Astrocyte (in vitro differentiated cells and primary cell): ENCODE measurements at places on chromosomes 5 and 9. TPM values are rescaled to one million over a fixed set of nuclear protein-coding genes. Genes with fewer than 3 reads are reported as not detected.

The MTAP gene
- 43.8 and 56.1 TPM in 2 replicates for total RNA-seq

DNA sequence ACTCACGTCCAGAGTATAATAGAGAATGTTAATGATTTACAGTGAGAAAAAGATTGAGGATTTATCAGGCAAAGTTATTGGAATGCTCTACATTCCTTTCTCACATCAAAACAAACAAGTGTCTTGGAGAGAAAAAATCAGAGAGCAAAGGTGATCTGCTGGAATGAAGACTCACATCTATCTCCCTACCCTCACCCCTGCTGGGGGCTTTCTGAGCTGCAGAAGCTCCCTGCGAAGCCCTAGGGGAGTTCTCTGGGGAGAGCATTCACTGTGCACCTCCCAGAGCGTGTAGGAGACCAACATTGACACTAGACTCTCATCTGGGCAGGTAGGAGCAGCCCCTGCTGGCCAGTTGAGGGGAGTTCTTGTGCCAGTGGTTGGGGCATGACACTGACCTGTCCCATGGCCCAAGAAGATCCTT is 76.6 kb upstream of the ADAMTS16 start:
- DNase-seq = no peak

GRCh38 chr5:67214707-67215447 is 18.3 kb upstream of the CD180 start:
- no peak for DNase-seq

- DNase-seq = peak; percentile 91
Measured at GRCh38 chr5:78597974-78598371, 50.6 kb downstream of the LHFPL2 start.

The FBXO10 gene
- 11.7 and 12.7 TPM in 2 replicates for total RNA-seq

DNA sequence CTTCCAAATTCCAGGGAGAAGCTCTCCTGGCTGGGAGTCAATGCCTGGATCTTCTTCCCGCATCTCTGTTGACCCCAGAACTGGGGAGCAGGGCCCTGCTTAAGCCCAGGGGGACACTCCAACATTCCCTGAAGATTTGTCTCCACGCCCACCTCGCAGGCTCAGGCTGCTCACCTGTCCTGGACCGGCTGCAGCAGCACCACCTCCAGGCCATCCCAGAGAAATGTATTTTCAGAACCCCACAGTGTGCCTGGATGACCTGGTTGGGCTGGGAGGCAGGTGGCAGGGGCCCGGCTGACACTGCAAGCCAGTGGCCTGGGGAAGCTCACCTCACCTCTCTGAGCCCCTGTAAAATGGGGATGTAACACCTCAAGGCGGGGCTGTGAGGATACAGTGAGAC is 27.1 kb upstream of the ZBTB43 start:
- DNase-seq = no peak

The TRPM3 gene
- total RNA-seq = 0.14 and 0.22 TPM in 2 replicates

DNA sequence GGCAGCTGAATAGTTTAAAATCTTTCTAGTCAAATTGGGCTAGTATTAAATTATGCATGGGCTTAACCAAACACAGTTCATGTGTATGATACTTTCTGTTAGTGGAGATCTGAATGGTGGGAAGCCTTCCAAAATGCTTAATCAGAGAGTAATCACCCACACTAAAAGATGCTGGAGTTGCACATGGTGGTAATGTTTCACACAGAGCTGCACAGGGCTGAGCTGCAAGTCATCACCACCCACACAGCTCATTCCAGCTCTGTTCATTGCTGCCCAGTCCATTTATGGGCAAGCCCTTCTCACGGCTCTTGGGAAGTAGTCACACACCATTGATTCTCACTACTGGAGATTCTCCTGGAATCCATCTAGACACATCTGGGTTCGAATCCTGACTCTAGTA is 351.5 kb upstream of the KCNN2 start:
- peak; percentile 94 for DNase-seq

The LVRN gene
- total RNA-seq = 0.58 and 0.64 TPM in 2 replicates

- DNase-seq = no peak
Measured at GRCh38 chr9:13715430-13715829, 435.9 kb upstream of the MPDZ start.

DNA sequence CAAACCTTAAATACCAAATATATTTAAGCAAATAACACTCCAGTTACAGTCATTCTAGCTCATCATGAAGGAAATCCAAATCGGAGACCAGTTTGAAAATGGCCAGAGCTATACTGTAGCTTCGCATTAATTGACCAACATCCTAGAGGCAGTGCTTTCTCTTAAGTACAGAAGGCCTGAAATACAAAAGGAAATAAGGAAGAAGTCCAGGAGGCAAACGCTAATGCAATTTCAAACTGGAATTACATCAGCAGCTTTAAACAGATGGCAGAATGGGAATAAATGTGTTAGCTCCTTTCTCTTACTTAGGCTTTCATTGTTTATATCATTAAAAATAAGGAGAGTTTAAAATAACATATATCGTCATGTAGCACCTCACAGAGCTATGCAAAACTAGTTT is 197.0 kb downstream of the SEC61B start:
- no peak for DNase-seq

GRCh38 chr9:14383294-14383693 is 69.4 kb upstream of the NFIB start:
- DNase-seq = peak; percentile 57

DNA sequence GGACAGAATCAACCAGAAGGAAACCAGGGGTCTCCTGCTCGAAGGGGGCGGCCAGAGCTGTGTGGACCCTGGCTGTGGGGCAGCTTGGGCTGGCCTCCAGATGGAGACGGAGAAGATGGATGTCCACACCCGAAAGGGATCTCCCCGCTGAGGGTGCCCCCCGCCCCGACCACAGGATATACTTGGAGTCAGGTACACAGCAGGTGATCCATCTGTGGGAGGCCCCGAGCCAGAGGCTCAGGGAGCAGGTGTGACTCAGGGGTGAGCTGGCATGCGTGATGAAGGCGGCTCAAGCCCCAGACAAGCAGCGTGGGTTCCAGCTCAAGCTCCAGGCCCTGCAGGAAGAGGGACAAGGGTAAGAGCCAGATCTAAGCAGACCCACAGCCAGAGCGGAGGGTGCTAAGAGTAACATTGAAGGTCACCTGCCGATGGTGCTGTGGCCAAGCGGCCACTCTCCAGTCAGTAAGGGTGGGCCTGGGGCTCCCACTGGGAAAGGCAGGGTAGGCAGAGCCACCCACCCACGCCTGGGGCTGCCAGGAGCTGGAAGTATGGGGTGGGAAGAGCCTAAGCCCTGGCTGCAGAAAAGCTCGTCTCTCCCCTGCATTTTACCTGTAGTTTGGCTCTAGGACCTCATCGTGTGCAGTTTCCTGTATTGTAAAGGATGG is 30.6 kb upstream of the MVB12B start:
- no peak for DNase-seq

The CNTFR gene
- total RNA-seq = 6.6 and 7.4 TPM in 2 replicates

DNA sequence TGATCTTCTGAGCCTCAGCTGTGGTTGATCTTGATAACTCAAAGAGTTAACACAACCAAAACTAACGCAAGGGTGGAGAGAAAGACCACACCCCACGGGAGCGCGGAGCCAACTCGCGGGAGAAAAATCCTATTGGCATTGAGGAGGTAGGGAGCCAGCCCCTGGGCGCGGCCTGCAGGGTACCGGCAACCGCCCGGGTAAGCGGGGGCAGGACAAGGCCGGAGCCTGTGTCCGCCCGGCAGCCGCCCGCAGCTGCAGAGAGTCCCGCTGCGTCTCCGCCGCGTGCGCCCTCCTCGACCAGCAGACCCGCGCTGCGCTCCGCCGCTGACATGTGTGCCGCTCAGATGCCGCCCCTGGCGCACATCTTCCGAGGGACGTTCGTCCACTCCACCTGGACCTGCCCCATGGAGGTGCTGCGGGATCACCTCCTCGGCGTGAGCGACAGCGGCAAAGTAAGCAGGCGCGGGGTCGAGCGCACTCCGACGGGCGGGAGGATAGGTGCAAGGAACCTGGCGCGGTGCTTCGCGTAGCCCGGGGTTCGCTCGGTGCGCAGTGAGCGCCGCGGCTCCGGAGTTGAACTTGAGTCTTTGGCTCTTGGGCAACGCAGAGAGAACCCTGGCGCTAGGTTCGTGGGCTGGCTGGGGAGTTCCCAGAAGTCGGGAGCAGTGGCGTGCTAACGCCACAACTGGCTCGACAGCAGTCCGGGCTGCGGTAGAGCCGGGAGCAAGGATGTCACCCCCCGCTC is at the start of gene GDA:
Gene GDA (plus strand): TSS at position 210 of the 745 bp plus-strand sequence. CDS start 120 bp downstream, at position 330.
- no peak for DNase-seq

The IL5 gene
- total RNA-seq = not detected in 2 replicates

The LCN1 gene
- total RNA-seq = not detected in 2 replicates

- DNase-seq = no peak
Measured at GRCh38 chr9:135002336-135002735, 84.6 kb upstream of the FCN1 start.

The ANKRD18A gene
- 4.0 and 11.7 TPM in 2 replicates for total RNA-seq

The PDCD1LG2 gene
- 8.8 and 9.4 TPM in 2 replicates for total RNA-seq

DNA sequence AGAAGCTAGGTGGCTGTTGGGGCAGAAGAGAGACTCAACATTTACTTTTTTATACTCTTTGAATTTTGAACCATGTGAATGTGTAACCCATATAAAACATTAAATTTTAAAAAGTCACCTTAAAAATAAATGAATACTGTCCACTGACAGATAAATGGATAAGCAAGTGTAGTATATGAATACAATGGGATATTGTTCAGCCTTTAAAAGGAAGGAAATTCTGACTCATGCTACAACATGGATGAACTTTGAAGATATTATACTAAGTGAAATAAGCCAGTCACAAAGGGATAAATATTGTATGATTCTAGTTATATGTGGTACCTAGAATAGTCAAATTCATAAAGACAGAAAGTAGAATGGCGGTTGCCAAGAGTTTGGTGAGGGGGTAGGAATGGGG is 113.9 kb downstream of the TMEM174 start:
- no peak for DNase-seq

DNA sequence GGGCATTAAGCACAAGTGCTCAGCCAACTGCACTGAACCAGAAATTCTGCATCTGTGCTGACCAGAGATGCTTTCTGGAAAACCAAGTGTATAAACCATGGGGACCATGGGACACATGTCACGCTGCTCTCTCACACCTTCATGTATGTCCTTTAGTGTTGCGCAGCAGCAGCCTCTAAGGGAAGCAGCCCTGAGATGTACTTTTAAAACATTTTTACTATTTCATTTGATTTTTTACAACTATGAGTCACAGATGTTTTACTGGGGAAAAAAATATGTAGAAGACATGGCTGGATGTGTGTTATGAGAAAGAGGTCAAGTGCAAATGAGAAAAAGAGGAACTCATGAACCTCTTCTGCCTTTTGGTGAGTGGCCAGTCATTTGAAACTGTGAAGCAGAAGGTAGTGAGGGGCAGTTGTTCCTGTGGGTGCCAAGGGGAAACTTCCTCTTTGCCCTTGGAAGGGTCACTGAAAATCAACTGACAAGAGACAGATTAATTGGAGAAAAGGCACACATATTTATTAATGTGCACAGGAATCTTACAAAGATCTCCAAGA is 31.4 kb upstream of the SYK start:
- no peak for DNase-seq

- no peak for DNase-seq
Measured at GRCh38 chr9:92745331-92745730, 19.3 kb downstream of the BICD2 start.

GRCh38 chr9:131397100-131397790 is 3.4 kb downstream of the PRRC2B start:
- peak; percentile 65 for DNase-seq

DNA sequence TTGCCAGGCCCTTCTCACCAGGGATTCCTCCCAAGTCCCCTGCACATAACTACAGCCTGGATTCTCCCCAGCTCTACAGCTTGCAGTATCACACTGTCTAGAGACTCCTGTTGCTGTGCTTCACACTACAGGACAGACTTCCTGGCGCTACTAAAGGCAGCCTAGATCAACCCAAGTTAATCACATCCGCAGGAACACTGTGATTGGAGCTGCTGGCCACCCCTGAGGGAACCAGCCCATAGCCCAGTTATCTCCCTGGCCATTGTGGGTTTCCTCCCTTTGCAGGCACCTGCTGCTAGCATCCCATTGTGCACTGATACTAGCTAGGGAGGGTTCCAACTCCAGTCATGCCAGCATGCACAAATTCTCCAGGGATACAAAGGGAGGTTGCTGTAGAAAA is 53.5 kb downstream of the NLN start:
- DNase-seq = no peak

DNA sequence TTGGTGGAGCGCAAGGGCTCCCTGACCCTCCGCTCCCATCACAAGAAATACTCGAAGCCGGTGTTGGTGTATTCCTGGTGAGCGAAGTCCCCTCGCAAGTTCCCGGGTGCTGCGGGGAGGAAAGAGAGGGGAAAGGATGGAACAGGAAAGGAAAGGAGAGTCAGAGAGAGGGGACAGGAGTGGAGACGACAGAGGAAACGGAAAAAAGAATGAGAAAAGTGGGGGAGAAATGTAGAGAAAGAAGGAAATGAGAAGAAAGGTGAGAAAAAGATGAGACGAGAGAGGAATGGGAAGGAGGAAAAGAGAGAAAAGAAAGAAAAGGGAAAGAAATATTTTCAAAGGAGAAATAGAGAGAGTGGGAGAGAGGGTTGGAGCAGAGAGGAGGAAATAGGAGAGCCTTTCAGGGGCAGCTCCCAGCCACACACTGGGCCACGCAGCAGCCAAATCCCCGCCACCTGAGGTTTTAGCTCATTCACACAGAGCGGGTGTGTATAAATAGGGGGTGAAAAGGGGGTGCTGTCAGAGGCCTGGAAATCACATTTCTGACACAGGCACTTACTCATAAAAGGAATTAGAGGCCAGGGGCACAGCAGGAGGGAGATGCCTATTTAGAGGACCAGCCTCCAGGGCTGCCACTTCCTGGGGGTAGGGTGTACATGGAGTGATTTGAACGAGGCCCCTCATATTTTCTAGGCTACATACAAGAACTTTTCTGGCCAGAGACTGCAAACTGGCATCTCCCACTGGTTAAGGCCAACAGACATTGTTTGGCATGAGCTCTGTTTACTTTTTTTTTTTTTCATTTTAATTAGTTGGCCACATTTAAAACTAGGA is 555 bp downstream of the CFAP95 start:
- DNase-seq = no peak

DNA sequence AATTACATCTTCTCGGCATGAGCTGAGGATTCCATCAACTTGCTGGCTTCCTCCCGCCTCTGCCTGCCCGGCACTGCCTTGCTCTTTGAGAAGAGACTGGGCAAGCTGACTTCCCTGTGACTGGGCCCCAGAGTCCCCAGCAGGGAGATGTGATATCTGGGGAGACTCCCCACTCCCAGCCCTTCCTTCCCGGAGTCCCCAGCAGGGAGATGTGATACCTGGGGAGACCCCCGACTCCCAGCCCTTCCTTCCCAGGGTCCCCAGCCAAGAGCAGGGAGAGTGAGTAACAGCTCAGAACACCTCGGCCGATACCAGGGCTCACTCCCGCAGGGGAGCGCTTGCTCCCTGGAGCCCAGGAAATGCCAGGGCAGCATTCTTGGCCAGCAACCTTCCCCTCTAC is 90.1 kb upstream of the NEURL1B start:
- no peak for DNase-seq

The CATSPER3 gene
- 0.26 and 0.39 TPM in 2 replicates for total RNA-seq

The CTSV gene
- 9.7 and 36.3 TPM in 2 replicates for total RNA-seq

GRCh38 chr9:37995348-37995737 is 73.7 kb downstream of the SHB start:
- no peak for DNase-seq
